Urinary bladder (tissue), 4 donors: ENCODE measurements at places on chromosomes 16 and 17. TPM values are rescaled to one million over a fixed set of nuclear protein-coding genes. Genes with fewer than 3 reads are reported as not detected.

Gene HOXB9
- 0.85 TPM for total RNA-seq

Gene SLC16A11
- not detected for total RNA-seq

Gene ERCC4
- total RNA-seq = 18.4 TPM

DNA sequence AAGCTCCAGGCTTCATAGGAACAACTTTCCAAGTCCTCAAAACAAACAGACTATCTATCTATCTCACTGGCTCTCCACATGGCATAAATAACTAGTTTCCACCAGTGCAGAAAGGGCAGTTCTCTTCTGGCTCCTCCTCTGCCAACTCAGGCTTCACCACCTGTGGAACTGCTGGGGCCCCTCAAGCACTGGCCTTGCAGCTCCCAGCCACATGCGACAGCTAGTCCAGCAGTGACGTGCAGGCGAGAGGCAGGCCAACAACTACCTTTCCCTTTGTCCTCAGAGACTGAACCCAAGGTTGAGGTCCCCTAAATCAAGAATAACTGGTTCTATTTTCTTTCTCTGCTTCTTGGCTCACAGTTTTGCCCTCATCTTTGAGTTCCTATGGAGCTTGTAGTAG lies 137.6 kb downstream of the AATF start:
- no peak for DNase-seq

- no peak for DNase-seq
These were observed 22.5 kb downstream of the RPA1 start for GRCh38 chr17:1852327-1852726.

GRCh38 chr17:32629563-32630190 lies 142.9 kb downstream of the CDK5R1 start:
- DNase-seq = no peak

GRCh38 chr16:8576141-8577004 lies 13.9 kb downstream of the TMEM114 start:
- DNase-seq = no peak

Gene RHBDF1
- 34.7 TPM for total RNA-seq

DNA sequence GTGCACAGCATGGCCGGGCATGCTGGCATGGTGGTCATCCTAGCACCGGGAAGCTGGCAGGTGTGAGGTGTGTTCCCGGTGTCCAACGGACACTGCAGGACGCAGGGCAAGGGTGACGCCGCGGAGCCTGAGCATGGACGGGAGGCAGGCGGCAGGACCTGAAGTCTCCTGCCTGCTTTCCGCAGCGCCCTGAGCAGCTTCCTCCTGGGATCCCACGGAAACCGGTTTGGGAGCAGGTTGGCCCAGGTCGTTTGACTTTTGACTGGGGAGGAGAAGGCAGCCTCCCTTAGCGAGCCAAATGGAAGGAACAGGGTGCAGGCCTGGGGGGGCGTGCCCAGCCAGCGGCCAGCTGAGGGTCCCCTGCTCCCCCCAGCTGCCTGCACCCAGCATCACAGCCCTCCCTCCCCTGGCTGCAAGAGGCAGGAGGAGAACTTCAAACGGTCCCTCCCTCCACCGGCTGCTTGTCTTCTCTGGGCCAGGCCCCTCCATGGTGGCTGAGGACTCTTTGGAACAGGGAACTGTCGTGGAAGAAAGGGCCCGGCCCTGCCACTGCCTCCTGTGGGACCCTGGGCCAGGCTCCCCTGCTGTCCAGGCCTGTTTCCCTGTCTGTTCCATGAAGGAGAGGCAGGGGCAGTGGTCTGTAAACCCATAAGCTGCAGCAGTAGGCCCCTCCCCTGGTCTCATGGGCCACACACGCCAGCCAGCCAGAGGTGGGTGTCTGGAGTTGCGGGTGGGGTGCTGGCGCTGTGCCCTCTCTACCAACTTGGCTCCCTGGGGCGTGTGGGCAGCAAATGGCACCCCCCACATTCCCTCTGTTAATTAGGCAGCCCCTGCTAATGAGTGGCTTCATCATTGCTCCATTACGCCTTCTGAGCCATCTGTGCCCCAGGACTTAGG lies 7.8 kb upstream of the ADGRG1 start:
- DNase-seq = peak; percentile 75

GRCh38 chr16:29156511-29156910 lies 171.7 kb downstream of the LAT start:
- DNase-seq = no peak

DNA sequence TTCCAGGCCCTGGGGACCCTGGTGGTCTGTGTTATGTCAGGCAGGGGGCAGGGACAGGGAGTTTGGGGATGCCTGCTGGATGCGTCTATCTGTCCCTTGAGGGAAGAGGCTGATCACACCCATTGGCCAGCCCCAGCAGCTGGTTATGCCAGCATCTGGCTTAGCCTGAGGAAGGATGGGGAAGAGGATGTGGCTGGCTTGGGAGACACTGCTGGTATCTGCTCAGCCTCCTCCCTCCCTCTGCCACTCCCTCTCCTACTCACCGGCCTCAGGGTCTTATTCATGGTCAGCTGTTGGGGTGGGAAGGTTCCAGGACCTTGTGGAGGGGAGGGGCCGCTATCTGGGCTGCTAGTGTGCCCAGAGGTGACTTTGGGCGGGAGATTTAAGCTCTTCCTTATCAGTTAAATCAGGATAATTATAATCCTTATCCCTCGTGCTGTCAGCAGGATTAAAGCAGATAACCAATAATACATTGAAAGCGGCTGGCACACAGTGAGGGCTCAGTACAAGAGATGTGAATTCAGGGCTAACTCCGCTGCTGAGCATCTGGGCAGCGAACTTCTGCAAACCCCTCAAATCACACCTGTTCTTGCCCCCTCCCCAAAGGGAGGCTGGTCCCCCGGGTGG lies 36.0 kb upstream of the MLKL start:
- DNase-seq = no peak

GRCh38 chr17:59572301-59572924 lies 7.0 kb downstream of the DHX40 start:
- DNase-seq = no peak
